ENCODE measurements at places on chromosomes 3 and 15.

DNA sequence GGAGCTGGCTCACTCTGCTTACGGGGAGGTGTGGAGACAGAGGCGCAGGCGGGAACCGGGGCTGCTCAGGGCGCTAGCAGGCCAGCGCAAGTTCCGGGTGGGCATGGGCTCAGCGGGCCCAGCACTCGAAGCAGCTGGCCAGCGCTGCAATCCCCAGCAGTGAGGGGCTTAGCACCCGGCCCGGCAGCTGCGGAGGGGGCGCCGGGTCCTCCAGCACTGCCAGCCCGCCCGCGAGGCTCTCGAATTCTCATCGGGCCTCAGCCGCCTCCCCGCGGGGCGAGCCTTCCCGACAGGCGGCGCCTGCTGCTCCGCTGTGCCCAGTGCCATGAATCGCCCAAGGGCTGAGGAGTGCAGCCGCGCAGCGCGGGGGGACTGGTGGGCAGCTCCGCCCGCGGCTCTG is 78.6 kb upstream of the MITF start:
- DNase-seq: no peak

DNA sequence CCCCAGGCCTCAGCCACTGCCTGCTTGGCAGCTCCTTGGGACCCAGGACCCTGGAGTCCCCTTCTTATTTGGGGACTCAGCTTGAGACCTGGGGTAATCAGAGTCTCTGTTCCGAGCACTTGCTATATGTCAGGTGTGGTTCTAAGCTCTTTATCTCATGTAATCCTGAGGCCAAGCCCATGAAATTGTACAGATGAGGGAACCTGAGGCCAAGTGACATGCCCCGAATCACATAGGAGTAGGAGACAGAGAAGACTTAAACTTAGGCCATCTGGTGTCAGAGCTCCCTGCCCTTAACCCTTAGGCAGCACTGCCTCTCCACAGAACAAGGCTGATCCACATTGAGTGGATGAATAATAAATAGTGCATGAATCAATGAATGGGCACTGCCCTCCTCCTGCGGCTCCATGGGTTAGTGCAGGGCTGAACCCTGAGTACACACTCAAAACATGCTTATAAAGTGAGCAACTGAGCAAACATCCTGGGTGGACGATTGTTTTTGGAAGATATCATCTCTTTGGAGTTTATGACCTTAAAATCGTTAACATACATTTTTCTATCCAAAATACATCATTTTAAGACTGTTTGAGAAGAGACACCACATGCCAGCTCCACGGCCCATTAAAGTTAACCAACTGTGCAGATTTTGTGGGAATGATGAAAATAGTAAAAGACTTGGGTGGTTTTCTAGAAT is 33.2 kb upstream of the IQSEC1 start:
- DNase-seq: no peak

- DNase-seq: no peak
Observed at GRCh38 chr3:123414973-123415775, 33.7 kb downstream of the ADCY5 start.

- DNase-seq: no peak
Observed at GRCh38 chr3:157129803-157130466, 30.0 kb downstream of the CCNL1 start.

DNA sequence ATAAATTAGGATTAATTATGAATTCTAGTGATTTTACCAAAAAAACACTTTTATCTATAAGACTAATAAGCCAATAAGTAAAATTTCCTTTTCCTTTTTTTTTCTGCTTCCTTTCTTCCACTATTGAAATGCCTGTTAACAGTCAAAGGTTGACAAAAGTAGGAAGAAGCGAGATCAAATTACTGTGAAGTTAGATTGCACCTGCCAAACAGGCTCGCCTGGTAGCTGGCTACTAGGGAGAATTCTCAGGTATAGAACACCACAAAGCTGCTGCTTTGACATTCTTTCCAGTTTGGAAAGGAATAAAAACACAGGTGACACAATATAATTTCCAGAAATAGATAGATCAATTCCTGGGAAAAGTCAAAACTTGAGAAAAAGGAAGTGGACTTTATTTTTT is 749.0 kb downstream of the NSUN3 start:
- no peak for DNase-seq

DNA sequence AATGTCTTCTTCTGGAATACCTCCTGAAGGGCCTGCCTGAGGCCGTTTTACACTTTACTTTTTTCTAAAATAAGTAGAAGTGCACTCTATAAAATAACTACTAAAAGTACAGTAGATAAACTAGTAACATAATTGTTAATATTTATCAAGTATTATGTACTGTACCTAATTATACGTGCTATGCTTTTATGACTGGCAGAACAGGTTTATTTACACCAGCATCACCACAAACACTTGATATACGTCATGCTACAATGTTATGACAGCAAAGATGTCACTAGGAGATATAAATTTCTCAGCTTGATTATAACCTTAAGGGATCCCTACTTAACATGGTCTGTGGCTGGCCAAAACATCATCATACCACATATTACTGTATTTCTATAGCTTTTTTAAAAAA is 29.4 kb downstream of the DLG1 start:
- DNase-seq: no peak

- peak; percentile 40 for DNase-seq
Observed at GRCh38 chr3:172550347-172550943, 27.2 kb upstream of the TNFSF10 start.

- no peak for DNase-seq
Observed at GRCh38 chr3:109122690-109123089, 4.8 kb upstream of the MORC1 start.

- DNase-seq: no peak
Observed at GRCh38 chr3:167787440-167787839, 51.9 kb downstream of the SERPINI1 start.

DNA sequence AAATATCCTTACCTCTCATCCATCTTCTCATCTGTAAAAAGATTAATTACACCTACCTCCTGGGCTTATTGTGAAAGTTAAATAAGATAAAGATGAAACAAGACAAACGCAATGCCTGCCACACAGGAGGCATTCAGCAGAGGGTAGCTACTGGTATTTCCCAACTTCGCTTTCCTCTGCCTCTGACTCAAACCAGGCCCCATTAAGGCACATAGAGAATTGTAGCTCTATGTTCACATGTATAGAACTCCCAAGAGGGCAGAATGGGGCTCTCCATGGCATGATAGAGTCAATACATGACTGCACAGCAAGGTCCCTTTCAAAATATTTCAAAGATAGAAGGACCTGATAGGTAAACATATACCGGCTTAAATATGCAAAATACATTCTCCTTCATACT is 1.4 kb downstream of the LYSMD2 start:
- no peak for DNase-seq

DNA sequence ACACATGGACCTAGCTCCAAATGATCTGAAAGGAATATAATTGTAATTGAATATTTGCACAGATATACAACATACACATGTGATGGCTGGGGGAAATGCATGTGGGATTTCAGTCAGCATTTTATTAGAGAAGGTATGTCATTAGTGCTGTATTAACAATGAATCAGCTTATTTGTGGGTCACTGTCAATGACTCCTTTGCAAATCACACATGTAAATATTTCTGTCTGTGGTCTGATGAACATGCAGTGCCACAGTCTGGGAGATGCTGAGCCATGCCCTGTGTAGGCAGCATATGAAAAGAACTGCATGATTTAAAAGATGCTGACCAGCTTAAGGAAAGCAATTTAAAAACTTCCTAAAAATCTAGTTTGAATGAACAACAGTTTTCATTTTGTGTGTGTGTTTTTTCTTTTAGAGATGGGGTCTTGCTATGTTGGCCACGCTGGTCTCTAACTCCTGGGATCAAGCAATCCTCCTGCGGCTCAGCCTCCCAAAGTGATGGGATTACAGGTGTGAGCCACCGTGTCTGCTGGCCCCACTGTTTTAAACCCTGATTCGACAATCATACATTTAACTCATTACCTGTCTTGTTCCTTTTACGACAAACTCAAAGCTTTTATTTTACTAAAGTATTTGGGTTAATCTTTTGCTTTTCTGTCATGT is 803 bp upstream of the B3GNT5 start:
- no peak for DNase-seq

GRCh38 chr3:143236226-143236964 is 116.8 kb downstream of the CHST2 start:
- no peak for DNase-seq

DNA sequence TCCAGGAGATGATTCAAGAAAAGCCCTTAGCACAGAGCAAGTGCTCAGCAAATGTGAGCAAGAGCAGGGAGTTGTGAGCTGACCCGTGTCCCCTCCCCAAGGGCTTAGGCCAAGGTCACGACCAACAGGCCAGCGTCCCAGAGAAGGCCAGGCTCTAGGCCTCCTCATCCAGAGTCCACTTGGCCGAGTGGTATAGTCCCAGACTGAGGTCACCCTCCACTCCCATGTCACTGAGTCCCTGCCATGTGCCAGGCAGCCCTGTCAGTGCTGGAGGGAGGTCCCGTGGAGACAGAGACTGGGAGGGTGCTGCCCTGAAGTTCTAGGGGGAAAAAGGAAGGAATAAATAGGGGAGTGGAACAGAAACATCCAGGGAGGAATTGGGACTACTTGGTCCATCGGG is 44.0 kb downstream of the TPRA1 start:
- no peak for DNase-seq

DNA sequence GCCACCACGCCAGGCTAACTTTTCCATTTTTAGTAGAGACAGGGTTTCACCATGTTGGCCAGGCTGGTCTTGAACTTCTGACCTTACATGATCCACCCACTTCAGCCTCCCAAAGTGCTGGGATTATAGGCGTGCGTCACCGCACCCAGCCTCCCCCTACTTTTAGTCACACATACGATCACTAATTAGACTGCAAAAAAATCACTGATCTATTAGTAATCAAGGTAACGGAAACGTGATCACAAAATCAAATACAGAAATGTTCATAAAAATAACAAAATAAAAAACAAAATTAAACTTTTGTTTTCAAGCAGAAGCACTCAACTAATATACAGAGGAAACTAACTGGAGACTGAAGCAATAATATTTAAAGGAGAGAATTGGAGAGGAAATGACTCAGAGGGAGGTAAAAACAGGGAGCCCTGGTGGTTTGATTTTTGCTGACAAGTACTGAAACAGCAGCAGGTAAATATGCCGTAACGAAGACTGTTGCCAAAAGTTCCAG is 4.6 kb downstream of the WDR53 start:
- no peak for DNase-seq

DNA sequence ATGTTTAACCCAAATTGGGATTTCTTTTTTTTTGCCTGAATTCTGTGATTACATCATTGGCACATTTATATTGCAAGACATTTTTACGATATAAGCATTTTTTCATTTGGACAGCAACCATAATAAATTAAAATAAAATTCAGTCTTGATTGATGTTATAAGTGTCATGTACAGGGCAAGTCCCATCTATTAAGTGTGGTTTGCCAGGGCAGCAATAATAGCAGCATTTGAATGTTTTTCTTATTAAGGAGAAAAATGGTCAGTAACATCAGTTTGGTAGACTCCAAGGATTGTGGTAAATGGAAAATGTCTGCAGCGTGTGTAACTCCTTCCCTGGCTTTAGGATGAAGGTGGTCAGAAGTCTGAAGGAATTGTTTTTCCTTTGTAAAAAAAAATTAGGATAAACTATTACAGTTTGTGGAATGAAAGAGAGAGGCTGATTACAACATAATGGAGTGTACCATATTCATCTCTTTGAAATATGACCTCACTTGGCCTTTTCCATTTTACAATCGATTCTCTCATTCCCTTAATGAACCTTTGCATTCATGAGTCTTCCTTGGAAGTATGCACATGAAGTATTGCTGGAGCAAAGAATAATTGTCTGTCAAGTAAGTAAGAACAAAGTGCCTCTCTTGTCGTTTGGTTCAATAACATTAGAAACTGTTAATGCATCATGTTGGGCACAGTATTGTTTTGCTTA is 405.4 kb upstream of the THRB start:
- DNase-seq: no peak

GRCh38 chr3:192655628-192656027 is 71.7 kb downstream of the FGF12 start:
- DNase-seq: no peak

- no peak for DNase-seq
Observed at GRCh38 chr3:20140881-20141280, 45.1 kb downstream of the SGO1 start.

DNA sequence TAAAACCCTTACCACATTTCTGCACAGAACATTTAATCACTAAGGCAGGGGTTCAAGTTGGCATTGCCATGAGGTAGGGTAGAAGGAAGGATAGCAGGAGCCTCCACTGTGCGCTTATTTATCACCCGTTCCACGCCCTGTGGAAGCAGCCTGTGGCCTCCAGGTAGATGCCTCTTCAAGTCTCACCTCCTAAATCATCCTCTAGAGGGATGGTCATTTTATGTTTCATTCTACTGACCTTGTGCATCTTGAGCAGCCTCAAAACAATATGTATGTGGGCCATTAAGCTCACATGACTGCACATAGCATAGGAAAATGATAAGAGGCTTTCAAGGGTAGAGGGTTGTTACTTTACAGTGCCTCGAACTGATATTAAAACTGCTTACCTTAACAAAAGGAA is 546.2 kb downstream of the GRM7 start:
- DNase-seq: no peak

- no peak for DNase-seq
Observed at GRCh38 chr3:149585401-149585726, 72.5 kb downstream of the WWTR1 start.

Measured in HL-60 (cell line).